Stimulated activated CD4-positive, alpha-beta T cell treated with anti-CD3 and anti-CD28 coated beads, Interleukin-1b, Interleukin-23, amount 100 ng/mL, for 1 hour (primary cell): ENCODE measurements at places on chromosomes 3 and 15.

- no peak for DNase-seq
These were observed 471.2 kb downstream of the MFSD1 start for GRCh38 chr3:159273070-159273469.

- DNase-seq = no peak
These were observed 134.8 kb downstream of the SNRPN start for GRCh38 chr15:25089577-25089976.

DNA sequence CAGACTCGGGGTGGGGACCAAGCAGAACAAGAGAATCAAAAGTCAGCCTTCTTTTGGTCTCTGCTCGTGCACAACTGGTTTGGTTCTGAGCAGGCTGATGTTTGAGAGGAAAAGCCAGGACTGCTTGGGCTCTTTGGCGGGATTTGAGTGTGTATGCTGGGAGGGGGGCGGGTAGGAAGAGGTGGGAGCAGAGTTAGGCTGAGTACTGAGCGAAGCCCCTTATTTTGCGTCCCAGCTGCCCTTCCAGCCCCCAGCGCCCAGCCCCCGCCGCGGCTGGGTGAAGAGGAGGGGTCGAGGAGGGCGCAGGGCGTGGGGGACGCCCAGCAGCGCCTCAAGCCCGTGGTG is 153.5 kb upstream of the GOLIM4 start:
- no peak for DNase-seq

DNA sequence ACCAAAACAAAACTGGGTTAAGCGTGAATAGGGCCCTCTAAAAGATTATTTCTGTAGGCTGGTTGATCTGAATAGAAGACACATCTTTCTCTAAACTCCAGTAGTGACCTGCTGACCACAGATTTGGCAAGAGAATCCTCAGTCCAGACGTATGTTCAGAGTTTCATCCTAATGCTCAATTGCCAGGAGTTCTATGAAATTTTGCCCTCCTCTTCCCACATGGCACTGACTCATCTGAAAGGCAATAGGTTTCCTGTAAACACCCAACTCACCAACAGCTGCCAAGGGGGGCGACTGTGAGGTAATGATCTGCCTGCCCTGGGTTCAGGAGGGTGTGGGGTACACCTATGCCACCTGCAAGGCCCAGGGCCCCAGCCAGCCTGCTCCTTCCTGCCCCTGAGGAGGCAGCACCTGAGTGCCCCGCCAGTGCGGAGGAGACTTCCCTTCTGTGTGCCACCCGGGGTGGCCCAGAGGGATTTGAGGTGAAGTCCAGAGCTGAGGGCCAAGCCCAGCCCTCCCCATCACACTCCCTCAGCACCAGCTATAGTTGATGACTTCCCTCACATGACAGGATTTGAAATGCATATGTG is 8.4 kb upstream of the PLA2G4D start:
- no peak for DNase-seq
